CD4-positive, alpha-beta T cell treated with Interleukin-10 for 1 hour (primary cell): ENCODE measurements at places on chromosomes 1 and 21.
A peak's percentile ranks its signal among the peaks of the same experiment; 100 is the strongest.

- peak; percentile 46 for DNase-seq
Measured at GRCh38 chr1:147717051-147717705, 43.2 kb downstream of the GJA5 start.

- DNase-seq, result peak; percentile 24
Measured at GRCh38 chr1:19124273-19124672, 85.8 kb downstream of the UBR4 start.

GRCh38 chr21:29487154-29487553, 188.4 kb downstream of the BACH1 start:
- DNase-seq, result no peak

DNA sequence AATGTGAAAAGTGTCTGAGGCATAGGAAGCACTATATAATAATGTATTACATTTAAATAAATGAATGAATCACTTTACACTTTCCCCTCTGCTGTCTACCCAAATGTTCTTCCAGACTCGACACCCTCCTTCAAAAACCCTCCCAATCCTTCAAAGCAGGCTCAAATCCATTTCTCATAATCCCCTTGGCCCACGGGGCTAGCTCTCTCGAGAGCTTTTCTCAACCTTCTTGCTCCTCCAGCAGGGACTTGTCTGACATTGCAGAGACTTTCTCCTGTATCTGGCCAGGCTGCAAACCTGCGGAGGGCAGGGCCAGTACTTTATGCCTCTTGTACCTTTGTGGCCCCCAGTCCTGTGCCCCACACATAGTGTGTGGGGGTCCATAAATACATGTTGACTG, 14.1 kb upstream of the CNTN2 start:
- DNase-seq, result no peak

DNA sequence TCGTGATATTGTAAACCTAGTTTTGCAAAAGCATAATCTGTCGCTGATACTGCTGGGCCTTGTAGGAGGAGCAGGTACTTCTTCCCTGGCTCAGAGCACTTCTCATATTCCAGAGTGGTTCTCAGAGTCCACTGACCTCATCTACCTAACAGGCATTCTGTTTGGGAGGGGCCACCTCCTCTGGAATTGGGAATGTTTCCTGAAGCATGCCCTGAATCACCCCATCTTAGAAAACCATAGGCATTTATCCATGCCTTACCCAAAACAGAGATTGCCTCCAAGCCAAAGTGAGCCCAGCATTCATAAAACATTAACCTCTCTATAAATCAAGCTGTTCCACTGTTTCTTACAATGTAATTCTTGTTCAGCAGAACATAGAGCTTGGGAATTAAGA, 35.1 kb downstream of the SLC44A3 start:
- no peak for DNase-seq

- no peak for DNase-seq
Measured at GRCh38 chr1:37501661-37502060, 12.9 kb downstream of the MEAF6 start.

DNA sequence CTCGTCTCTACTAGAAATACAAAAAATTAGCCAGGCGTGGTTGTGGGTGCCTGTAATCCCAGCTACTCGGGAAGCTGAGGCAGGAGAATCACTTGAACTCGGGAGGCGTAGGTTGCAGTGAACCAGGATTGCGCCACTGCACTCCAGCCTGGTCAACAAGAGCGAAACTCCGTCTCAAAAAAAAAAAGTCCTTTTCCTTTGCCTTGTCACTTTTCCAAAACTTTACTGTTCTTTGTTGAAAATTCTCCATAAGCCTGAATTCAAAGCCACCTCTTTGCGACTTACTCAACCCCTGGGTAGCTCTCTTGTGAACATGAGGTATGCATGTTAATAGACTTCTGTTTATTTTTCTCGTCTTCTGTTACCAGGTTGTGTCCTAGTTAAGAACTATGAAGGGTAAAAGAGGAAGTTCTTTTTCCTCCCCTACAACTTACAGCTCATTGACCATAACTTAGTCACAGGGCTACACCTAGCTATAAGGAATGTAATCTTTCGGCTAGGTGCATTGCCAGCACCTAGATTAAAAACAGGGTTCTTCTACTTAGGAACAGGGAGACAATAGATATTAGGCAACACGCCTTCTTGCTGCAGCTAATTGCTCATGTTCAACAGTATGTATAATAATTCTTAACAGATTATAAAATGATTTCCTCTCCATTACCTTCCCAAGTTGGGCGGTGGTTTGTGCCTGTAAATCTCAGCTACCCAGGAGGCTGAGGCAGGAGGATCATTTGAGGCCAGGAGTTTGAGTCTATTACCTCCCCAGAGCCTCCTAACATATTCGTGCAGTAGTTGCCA, 40.9 kb downstream of the PTAFR start:
- no peak for DNase-seq

- no peak for DNase-seq
Measured at GRCh38 chr21:42939582-42940413, 14.4 kb upstream of the ERVH48-1 start.

DNA sequence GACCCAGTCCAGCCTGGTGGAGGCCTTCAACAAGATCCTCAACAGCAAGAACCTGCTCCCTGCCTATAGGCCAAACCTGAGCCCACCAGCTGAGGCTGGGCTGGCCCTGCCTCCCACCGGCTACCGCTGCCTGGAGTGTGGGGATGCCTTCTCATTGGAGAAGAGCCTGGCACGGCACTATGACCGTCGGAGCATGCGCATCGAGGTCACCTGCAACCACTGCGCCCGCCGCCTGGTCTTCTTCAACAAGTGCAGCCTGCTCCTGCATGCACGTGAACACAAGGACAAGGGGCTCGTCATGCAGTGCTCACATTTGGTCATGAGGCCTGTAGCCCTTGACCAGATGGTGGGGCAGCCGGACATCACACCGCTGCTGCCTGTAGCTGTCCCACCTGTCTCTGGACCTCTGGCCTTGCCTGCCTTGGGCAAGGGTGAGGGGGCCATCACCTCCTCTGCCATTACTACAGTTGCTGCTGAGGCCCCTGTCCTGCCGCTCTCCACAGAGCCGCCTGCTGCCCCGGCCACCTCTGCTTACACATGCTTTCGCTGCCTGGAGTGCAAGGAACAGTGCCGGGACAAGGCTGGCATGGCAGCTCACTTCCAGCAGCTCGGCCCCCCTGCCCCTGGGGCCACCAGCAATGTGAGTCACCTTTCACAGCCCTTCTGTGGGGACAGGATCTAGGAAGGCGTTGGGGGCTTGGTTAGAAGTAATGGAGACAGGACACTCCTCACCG, 5.8 kb downstream of the ZNF687 start:
- no peak for DNase-seq

- DNase-seq, result no peak
Measured at GRCh38 chr1:200739702-200740570, 1.2 kb downstream of the CAMSAP2 start.

GRCh38 chr1:115040501-115040900, 10.9 kb downstream of the TSHB start:
- no peak for DNase-seq

DNA sequence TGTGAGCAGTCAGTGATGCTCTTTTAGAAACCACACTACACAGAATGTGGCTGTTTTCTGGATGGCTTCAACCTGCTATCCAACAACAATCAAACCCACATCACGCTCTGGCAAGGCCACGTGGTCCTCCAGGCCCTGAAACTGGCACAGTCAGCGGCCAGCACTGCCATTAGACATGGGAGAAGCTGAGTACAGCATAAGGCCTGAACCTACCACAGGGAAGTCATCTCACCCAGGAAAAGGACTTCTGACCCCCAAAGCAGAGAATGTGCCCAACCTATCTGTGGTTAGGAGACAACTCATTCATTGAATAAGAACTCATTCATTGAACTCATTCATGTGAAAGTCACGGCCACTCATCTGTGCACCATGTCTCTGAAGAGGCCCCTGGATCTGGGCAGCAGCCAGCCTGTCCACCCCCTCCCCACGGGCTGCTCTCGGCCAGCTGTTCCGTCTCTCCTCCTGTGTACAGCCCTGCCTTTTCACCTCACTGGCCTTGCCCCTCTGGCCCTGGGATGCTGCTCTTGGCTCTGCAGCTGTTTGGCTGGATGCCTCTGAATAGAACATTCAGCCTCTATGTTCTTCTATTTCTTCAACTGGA, 41.1 kb downstream of the C1orf198 start:
- DNase-seq, result no peak

DNA sequence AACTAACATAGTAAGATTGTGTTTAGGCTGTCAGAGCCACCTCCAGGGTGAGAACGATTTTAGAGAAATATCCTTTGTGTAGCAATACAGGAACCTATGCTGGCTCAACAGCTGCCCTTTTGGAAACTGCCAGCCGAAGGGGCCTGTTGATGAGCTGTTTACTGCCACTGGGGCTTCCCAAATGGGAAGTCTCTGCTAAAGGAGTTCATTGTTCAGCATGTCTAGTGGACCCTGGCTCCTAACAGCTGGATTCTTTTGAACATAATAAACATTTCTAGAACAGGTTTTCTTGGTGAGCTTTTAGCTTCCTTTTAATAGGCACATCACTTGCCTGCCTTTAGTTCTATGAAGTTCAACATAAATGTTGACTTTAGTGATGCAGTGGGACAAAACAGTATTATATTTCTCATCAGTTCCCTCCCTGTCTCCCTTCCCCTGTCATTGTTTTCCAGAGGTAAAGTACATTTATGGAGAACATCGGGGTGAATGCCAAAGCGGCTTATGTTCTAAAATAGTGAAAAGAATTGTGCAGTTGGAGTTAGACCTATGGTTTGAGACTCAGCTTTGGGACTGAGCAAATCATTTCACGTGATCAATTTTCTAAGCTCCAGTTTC, 57.4 kb downstream of the UCK2 start:
- no peak for DNase-seq

DNA sequence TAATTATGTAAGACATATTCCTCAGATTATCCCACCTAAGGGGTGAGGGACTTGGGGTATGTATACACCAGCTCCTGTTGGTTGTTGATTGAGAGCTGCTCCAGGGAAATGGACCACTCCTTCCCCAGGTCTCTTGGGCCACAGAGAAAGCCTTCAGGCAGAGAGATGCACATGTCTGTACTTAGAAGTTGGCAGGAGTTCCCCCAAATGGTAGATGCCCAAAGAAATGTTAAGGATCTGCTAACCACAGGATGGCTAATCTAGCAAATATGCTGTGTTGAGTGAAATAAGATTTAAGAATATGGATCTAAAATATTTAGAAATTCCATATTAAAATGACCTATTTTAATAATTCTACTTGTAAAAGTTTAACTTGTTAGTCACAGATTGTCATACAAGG, 100.8 kb upstream of the DNAH14 start:
- DNase-seq, result no peak

- DNase-seq, result no peak
Measured at GRCh38 chr21:22138297-22139016, 1140.2 kb downstream of the NCAM2 start.

GRCh38 chr1:110161165-110161564, 10.9 kb downstream of the SLC6A17 start:
- no peak for DNase-seq

GRCh38 chr1:30857964-30858363, 50.6 kb downstream of the SDC3 start:
- no peak for DNase-seq

DNA sequence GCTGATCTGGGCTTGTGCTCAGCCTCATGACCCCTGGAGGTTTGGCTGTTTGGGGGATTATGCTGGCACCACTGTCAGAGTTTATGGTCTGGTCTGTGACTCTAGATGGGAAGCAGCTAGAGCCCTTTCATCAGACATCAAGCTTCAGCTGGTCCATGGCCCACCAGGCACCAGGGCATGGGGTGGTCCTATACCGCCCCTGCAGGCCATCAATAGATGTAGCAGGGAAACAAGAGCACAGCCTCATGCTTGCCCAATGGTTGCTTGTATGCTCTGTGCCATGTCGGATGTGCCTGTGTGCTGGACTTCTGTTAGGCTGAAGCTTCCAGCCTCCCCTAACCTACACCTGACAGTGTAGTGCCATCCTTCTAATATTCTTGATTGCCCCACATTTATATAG, 71.1 kb upstream of the CD34 start:
- DNase-seq, result no peak

- DNase-seq, result no peak
Measured at GRCh38 chr1:53800621-53801020, 37.5 kb downstream of the NDC1 start.

- DNase-seq, result no peak
Measured at GRCh38 chr1:151512801-151513625, 1.8 kb downstream of the CGN start.

DNA sequence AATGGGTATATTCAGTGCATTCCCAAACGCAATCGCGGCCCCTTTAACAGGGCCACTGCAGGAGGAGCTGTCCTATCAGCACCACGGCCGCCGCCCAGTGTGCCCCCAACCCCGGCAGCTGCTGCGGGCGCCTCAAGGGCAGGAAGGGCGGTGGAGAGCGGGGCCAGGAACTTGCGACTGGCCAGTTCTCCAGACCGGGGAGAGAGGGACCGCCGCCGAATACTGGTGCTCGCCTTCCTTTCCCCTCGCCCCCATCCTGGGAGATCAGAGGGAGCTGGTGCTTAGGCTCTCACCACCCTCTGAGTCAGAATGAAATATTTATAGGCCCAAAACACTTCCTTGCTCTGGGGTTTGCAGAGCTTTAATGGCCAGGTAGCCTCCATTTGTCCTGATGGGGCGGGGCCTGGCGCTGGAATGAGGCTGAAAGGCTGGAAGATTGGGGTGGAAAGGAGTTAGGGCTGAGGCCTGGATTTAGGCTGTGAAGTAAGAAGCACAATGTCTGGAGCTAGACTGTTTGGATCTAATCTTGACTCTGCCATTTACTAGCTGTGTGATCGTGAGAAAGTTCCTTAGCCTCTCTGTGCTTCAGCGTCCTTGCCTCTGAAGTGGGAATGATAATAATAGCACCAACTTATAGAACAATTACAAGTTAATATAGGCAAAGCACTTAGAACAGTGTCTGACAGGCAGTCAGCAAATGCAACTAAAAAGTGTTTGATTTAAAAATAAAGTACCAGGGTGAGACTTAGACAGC, 75.5 kb downstream of the NAV1 start:
- no peak for DNase-seq

- no peak for DNase-seq
Measured at GRCh38 chr21:34187935-34188334, 114.6 kb downstream of the MRPS6 start.

DNA sequence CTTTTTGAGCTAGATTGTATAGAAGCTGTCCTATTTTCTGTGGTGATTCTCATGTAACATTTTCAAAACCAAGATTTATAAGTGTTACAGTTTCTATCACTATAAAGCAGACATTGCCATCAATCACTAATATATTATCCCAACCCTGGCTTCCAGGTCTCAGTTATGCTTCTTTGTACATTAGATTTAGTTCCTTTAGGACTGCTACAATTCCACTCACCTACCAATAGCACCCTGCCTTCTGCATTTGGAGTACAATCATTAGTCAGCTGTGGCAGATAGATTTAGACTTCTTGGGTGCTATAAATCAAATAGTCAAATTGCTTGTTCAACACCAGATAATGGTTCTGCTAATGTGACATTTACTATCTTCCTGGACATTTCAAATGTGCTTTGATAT, 281.6 kb downstream of the BRINP3 start:
- DNase-seq, result no peak

- DNase-seq, result no peak
Measured at GRCh38 chr1:1833916-1834325, 55.7 kb upstream of the NADK start.
